ENCODE measurements at places on chromosomes 12 and 14.

GRCh38 chr12:124443931-124444712 is 123.3 kb downstream of the NCOR2 start:
- no peak for DNase-seq

- peak; percentile 78 for DNase-seq
Observed at GRCh38 chr12:10673659-10674384, at the start of gene STYK1. STYK1 (minus strand) TSS chr12:10674052; CDS start chr12:10634618, 39,434 bp downstream.

GRCh38 chr12:77345336-77345735 is 280.0 kb upstream of the E2F7 start:
- DNase-seq, result no peak

DNA sequence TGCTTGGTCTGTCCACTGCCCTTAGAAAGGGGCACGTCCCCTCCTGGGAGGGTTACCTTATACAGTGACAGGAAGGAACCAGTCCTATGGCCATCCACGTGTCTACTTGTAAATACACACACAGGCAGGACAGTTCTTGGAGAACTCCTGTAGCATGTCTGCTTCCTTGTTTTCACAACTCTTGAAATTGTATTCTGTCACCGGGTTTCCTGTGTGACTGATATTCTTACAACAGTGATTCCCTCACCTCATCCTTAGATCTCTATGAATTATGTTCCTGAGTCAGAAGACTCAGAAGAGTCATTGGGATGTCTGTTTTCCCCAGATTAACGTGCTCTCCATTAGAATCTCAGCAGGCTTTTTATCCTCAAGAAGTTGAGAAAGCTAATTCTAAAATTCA is 44.1 kb upstream of the DYNC1H1 start:
- DNase-seq, result no peak

GRCh38 chr12:21993438-21993981 is 52.3 kb upstream of the ABCC9 start:
- no peak for DNase-seq

DNA sequence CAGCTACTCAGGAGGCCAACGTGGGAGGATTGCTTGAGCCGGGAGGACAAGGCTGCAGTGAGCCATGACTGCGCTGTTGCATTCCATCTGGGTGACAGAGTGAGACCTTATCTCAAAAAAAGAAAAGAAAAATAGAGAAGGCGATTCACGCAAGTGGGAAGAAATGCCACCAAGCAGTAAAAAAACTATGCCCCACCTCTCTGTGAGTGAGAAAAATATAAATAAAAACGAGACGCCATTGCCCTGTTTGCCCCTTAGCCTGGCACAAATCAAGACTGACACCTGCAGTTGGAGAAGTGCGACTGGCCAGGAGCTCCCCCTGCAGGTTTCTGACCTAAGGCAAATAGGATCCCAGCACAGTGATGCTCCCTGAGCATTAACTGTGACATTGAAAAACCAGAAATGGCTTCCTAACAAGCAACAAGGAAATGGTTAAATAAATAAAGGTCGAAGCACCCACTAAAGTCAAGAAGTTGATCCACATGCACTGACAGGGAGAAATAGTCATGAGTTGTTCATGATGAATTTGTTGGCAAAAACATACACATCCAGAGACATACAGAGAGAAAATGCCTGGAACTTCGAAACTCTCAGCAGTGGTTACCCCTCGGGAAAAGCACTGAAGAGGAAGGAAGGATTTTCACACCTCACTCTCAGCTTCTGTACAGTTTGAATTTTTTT is 21.1 kb downstream of the GSC start:
- peak; percentile 34 for DNase-seq

- no peak for DNase-seq
Observed at GRCh38 chr12:3945671-3946070, 72.5 kb upstream of the PARP11 start.

GRCh38 chr12:26523708-26524150 is 309.3 kb downstream of the ITPR2 start:
- no peak for DNase-seq

DNA sequence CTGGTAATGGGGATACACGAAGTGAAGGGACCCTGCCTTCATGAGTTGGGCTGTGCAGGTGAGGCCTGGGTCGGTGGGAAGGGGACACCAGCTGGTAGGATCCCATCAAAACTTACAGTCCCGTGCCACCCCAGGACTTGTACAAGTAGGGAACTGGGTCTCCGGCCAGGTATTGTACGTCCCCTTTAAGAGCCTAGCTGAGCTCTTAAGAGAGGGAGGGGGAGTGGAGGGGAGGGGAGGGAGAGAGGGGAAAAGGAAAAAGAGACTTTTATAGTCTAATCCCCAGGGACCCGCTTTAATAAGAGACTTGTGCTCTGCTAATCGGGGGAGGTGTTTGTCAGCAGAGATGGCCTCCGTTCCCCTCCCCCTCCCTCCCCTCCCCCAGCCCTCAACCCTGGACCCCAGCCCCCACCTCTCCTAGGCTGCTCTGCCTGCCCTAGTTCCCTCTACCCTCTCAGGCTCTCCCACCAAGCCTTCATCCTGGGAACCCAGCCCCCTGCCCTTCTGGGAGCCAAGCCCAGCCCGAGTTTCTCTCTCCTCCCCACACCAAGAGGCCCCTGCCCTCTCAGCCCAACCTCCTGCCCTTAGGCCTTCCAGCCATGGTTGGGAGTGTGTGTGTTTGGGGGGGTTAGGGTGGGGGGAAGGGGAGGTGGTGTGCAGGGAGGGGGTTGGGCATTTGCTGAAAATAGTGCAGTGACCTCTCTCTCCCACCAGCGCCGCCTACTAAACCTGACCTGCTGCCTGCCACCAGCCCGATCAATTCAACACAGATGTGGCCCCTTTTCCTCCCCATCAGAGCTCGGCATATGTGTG is 2.6 kb downstream of the GDF11 start:
- no peak for DNase-seq

DNA sequence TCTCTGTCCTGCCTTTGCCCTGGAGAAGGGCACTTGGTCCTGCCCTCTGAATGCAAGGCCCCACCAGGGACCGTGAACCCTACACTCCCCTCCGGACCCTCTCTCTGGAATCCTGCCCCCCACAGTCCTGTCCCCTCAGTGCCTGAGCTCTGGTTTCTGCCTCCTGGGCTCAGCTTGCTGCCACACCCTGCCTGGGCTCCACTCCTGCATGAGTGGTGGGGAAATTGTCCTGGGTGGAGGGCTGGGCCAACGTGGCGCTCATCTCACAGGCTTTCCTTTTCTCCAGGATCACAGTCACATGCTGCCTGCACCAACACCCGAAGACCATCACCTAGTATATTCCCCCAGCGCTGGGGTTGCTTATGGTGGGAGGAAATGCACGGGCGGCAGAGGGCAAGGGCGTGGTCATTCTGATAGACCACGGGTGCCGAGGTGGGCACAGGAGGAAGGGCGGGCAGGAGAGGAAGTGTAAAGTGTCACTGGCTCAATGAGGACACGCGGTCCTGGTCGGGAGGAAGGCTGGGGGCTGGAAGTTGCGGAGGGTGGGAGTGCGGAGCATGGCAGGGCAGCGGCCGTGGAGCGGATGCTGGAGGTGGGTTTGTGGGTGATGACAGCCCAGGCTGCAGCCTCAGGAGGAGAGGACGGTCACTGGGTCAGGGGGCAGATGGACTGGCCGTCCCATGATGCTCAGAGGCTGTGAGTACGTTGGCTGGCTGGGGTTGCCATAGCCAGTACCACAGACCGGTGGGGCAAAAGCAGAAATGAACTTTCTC is 99.5 kb downstream of the KIF26A start:
- DNase-seq, result no peak

GRCh38 chr12:59717436-59717835 is 121.6 kb downstream of the SLC16A7 start:
- no peak for DNase-seq

DNA sequence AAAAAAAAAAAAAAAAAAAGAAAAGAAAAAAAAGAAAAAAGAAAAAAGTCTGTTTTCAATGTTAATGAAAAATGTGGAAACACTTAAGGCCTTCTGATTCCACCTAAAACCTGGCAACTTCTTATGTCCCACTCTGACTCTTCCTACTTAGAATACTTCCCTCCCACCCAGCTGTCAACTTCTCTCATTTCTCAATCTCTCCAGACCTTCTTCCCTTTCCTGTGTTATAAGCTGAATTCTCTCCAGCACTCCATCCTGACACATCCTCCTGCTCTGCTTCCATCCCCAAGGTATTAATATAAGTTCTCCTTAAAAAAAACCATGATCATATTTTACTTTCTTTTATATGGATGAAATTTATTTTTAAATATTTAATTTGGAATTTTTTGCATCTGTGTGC is 20.3 kb upstream of the TMTC1 start:
- no peak for DNase-seq

GRCh38 chr12:40668099-40668529 is 24.1 kb upstream of the CNTN1 start:
- DNase-seq, result no peak

- no peak for DNase-seq
Observed at GRCh38 chr12:92178340-92178739, 32.7 kb upstream of the BTG1 start.

DNA sequence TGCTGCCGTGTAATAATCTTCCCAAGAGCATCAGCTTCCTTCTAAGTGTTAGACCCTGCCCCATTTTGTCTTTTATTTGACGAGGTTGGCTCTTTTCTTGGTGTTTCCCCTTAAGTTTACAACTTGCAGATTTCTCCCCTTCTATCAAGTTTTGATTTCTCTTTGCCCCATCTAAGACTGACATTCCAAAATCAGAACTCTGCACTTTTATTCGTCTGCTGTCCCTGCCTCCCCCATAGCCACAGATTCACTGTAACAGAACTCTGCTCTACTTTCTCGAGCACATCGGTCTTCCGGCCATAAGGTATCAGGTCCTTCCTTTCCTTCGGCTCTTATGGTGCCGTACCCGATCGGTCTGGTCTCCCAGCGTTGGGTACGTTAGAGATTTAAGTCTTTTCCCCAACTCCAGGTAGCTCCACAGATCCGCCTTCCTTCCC is 563 bp downstream of the DCP1B start:
- DNase-seq, result no peak

- DNase-seq, result no peak
Observed at GRCh38 chr12:118979763-118980406, 1.5 kb upstream of the SRRM4 start.

- peak; percentile 47 for DNase-seq
Observed at GRCh38 chr12:123533672-123534643, at the start of gene RILPL1. RILPL1 (minus strand) TSS chr12:123533719; CDS start chr12:123533482, 237 bp downstream.

DNA sequence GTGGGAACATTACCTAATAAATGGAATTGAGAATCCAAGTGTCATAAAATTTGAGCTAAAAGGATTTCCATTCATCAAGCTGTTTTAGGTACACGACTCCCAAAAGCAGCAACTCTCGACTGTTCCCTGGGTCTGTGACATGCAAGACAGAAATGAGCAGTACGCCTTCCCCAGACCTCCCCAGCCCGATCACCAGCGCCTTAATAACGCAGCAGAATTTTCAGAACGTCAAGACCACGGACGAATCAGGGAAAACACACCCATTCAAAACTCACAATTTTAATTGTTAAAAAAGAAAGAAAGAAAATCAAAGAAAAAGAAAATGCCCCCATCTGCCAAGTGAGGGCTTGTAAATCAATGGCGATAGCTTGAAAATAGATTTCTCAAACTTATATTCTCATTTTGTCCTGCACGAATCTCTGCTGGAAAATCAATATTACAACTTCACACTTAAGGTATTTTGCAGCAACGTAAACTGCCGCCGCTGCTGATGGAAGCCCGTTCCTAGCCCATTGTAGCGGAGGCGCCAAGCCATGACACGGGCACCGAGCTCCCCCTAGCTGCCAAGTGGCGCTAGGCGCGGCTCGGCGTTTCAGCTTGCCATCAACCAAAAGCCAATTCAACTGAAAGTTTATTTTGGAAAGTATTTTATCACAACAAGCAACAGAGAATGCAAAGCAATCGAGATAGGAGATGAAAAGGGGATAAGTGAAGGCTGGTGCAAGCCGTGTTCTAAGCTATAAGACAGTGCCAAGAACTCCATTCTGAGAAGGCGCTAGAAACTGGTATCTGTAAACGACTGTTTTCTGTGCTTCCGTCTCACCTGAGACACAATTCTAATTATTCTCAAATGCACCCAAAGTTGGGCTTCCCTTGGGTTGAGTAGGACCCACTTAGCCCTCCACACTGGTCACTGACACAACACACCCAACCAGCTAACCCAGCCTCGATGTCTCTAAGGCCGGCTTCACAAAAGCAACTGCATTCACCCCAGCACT is 5.5 kb downstream of the BCL11B start:
- peak; percentile 92 for DNase-seq

- DNase-seq, result peak; percentile 19
Observed at GRCh38 chr12:45050751-45051571, at the start of gene DBX2. DBX2 (minus strand) TSS chr12:45051099; CDS start chr12:45050927, 172 bp downstream.

GRCh38 chr14:103007555-103007954 is 49.8 kb downstream of the CDC42BPB start:
- no peak for DNase-seq

DNA sequence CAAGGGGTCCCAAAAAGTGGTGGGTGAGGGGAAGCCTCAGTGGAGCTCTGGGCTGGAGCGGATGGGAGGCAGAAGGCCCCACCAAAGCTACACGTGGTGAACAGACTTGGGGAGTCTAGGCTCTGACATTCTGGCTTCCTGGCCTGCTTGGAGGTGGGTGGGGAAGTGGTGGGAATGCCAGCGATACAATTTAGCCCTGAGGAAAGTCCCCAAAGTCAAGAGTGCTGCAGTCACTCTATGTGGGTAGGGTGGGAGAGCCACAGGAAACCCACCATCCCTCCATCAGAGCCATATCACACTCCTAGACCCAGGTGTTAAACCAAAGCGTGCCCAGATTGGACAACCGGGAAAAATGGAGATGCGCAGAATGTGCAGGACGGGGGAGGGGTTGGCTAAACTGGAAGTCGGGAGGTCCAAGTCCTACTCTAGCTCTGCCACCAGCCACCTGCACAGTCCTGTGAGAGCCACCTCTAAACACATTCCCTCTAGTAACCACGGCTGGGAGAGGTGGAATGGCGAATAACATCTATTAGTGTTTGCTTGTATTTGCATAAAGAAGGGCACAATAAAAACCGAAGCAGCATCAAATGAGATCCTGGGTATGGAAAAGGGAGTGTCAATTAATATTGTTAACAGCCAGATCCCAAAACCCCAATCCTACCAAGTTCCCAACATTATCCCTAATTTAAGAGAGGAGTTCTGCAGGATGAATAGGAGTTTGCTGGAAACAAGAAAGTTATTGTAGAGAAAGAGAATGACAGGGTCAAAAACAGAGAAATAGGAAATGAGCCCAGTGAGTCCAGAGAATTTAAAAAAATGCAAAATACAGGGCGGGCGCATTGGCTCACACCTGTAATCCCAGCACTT is 14.0 kb upstream of the CD9 start:
- no peak for DNase-seq

DNA sequence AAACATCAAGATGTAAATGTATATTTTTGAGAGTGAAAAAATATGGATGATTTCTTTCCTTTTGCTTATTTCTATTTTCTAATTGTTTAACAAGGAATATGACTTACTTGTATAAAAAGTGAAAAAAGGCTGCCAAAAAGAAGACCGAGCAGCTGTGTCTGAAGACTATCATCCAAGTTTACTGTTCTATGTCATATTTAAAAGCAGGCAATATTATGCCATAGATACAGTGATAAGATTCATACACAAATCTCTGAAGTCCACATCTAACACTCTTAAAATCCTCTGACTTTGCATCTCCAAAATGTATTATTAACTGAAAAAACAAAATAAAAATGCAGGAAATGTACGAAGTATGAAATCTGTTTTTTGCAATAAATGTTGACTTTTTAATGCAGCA is 109.1 kb downstream of the SEC23A start:
- no peak for DNase-seq

Data from stimulated activated CD4-positive, alpha-beta T cell treated with anti-CD3 and anti-CD28 coated beads, Interleukin-2, amount 100 ng/mL, for 24 hours (primary cell).